ENCODE measurements at places on chromosomes 11 and 22.

- no peak for DNase-seq
Measured at GRCh38 chr11:122229078-122229477, 113.1 kb upstream of the BLID start.

DNA sequence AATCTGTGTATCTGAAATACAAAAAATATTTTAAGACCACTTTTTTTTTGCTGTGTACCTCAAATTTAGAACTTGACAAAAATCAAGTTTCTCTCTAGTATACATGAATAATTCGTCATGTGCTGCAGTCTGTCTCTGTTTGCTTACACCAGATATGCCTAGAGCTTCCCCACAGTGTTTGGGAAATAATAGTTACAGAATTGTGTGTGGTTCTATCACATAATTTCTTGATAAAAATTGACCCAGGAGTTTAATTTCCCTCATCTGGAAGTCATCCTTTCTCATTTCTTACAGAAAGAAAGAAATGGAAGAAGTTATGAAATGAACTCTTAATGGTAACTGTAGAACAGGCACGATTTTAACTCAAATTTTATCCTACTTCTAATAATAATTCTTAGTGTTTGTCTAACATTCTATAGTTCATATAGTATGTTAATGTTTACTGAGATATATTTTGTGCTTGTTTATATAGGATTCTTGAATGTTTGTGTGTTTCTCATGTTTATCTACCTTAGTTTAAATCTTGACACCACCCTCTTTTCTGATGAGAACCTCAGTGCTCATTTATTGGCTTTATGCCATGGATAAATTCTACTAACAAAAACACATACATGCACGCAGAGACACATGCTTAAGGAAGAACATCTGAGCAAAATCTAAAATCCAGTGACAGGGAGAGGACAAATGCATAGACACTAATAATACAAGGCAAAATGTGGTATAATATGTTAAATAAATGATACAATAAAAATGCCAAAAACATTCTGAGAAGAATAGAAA, 61.4 kb upstream of the CTSC start:
- no peak for DNase-seq

GRCh38 chr11:95994329-95994728, 70.4 kb upstream of the MTMR2 start:
- no peak for DNase-seq

DNA sequence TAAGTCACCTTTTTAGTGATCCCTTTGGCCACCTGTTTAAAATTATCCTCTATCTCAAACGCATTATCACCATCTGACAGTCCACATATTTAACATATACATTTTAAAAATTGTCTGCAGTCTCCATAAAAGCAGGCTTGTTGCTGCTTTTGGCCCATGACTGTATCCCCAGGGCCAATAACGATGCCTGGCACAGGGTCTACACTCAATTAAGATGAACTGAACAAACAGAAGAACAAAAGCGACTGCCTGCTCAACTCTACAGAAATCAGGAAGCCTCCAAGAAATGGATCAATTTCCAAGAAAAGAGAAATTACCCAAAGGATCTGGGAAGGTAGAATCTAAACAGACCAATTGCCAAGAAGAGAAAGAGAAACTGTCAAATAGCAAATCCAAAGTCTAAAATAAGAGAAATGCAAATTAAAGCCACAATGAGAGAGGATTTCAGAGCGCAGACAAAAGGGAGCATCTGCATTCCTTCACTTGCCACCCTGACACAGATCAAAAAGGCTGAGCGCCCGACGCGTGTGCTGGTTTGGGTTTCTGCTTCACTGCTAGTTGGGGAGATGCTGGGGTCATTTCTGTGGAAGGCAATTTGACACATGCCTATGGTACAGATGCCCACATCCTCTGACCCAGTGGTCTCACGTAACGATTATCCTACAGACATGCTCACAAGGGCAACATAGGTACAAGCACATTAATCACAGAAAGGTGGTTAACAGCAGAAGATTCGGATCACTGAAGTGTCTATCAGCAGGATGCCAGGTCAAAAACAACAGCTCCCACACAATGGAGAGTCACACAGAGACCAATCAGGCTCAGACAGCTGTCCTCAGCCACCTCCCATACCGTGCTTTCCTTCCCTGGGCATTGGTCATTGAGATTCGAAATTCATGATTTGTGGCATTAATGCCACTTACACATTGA, 55.9 kb downstream of the SHISAL1 start:
- DNase-seq = no peak

- DNase-seq = no peak
Measured at GRCh38 chr11:13694115-13694514, 25.6 kb downstream of the FAR1 start.
